ENCODE measurements at places on chromosomes 2 and 18. TPM values are rescaled to one million over a fixed set of nuclear protein-coding genes. Genes with fewer than 3 reads are reported as not detected.

SAG gene
- not detected for total RNA-seq

KIAA2012 gene
- total RNA-seq, result not detected

GRCh38 chr2:204051476-204051875, 114.9 kb downstream of the ICOS start:
- no peak for DNase-seq
- no peaks in the 10 kb centered on the region for H3K27me3 ChIP-seq
- H3K27ac ChIP-seq, result no peak overlapping the region
- H3K4me1 ChIP-seq, result no peaks in the 10 kb centered on the region
- no peaks in the 10 kb centered on the region for H3K36me3 ChIP-seq
- no peak overlapping the region for H3K4me3 ChIP-seq

GRCh38 chr18:11125492-11126315, 23.7 kb downstream of the PIEZO2 start:
- no peaks in the 10 kb centered on the region for H3K27me3 ChIP-seq
- H3K4me1 ChIP-seq, result no peaks in the 10 kb centered on the region
- no peaks in the 10 kb centered on the region for H3K36me3 ChIP-seq
- H3K27ac ChIP-seq, result no peak overlapping the region

DNA sequence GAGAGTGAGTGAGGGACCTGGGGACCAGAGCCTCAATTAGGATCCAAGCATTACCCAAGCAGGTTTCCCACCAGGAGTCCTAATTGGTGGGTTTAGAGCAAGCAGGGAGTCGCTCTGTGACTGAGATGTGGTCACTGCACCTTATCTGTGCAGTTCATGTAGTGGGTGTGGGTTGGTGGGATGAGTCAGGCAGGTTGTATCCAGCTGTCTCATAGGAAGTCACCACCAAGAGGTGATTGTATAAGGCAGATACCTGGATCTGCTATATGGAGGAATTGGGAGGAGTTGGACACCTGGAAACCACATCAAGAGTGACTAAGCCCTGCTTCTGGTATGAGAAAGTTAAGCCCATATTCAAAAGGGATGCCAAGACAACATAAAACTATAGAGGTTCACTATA, 106.8 kb downstream of the ARHGAP28 start:
- H3K4me1 ChIP-seq, result no peaks in the 10 kb centered on the region
- H3K36me3 ChIP-seq, result no peaks in the 10 kb centered on the region
- no peaks in the 10 kb centered on the region for H3K27me3 ChIP-seq
- no peak overlapping the region for H3K27ac ChIP-seq

- no peak for DNase-seq
- no peak overlapping the region for H3K27ac ChIP-seq
- H3K27me3 ChIP-seq, result no peaks in the 10 kb centered on the region
- H3K4me3 ChIP-seq, result no peak overlapping the region
- H3K4me1 ChIP-seq, result peaks cover 12% of the 10 kb centered on the region
Observed at GRCh38 chr2:3520591-3520990, 1.3 kb upstream of the ADI1 start.

- H3K4me3 ChIP-seq, result no peak overlapping the region
- DNase-seq, result no peak
- no peaks in the 10 kb centered on the region for H3K36me3 ChIP-seq
- no peaks in the 10 kb centered on the region for H3K4me1 ChIP-seq
Observed at GRCh38 chr18:78573773-78574172, 405.8 kb upstream of the SALL3 start.

DNA sequence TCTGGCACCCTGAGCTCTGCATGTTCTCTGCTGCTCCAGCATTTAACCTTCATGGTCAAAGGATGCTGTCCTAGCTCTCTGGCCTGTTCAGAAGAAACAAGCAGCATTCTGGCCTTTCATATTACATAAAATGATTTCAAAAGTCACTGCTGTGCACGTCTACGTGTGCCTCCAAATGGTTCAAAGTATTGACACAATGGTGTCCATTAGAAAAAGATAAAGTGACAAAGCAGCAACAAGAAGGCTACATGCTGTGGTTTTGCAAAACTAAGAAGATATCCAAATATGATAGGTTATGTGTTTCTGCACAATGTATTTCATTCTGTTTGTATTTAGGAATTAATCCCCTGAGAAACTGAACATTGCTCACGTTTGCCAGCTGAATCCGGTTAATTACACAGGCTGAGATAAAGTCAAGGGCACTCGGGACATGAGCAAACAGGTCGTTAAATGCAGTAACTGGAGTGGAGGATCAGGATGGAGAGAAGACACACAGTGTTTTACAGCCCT, 258.5 kb downstream of the DOK6 start:
- no peak for DNase-seq
- no peaks in the 10 kb centered on the region for H3K36me3 ChIP-seq
- no peaks in the 10 kb centered on the region for H3K27me3 ChIP-seq
- no peaks in the 10 kb centered on the region for H3K4me1 ChIP-seq
- H3K4me3 ChIP-seq, result no peak overlapping the region
- H3K27ac ChIP-seq, result no peak overlapping the region

Data from colonic mucosa (tissue), 4 donors.